Mesenchymal stem cell (in vitro differentiated cells and primary cell): ENCODE measurements at places on chromosomes 12 and 14.
A peak's percentile ranks its signal among the peaks of the same experiment; 100 is the strongest.

DNA sequence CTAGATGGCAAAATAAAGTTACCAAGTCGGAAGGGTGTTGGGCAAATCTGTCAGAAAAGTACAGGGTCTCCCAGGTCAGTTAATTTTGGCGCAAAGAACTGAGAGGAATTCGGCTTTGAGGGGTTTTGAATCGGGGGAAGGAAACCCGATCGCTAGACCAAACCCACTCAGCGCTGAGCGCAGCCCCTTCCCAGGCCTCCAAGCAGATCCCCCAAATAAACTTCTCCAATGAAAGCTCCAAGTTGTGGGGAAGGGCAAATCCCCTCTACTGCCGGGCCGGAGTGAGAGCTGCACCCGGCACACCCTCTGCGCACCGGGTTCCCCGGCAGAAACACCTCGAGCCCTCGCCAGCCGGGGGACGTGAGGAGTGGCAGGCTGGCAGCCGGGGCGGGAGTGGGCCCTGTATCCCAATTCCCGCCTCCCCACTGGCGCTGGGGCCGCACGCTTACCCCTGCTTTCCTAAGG lies 441 bp downstream of the E2F7 start:
- no peak for DNase-seq

DNA sequence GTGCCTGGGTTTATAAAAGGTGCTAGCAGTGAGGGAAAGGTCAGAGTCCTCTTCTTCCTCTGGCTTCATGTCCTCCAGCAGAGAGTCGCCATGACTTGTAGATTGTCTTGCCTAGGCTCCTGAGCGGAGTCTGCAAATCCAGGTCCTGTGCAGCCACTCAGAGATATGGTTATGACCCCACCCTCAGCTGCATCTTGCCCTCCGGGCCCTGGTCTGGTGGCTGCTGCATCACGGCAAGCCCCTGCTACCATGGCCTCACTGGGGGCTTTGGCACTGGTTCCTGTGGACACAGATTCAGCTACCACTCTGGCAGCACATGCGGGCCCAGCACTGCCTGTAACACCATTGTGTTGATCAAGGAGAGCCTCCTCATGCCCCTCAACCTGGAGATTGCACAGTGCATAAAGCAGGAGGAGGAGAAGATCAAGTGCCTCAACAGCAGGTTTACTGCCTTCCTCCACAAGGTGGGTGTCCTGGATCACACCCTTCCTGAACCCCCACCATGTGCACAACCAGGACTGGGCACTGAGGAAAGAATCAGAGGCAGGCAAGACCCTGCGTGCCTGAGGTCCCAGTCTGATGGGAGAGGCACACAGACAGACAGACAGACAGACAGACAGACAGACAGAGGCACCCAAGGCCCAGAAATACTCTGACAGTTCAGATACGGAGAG lies 10.5 kb upstream of the KRT86 start:
- no peak for DNase-seq

DNA sequence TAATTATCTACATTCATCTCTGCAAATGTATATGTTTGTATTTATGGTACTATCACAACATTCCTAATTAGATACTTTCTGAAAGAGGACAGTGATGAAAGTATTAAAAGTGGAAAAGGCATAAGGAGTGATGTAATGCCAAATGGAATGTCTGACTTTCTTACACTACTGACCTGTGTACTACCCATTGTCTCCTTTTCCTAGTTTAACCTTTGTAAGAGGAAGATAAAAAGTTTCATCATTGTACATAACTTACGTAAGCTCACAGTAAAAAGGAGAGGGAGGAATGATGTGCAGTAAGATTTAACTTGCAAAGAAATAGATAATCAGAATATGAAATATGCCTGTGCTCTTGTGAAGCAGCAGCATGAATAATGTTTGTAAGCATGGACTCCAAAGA lies 55.9 kb downstream of the SOX5 start:
- DNase-seq, result no peak

GRCh38 chr14:99481745-99482099 lies 513 bp downstream of the CCNK start:
- peak; percentile 68 for DNase-seq

DNA sequence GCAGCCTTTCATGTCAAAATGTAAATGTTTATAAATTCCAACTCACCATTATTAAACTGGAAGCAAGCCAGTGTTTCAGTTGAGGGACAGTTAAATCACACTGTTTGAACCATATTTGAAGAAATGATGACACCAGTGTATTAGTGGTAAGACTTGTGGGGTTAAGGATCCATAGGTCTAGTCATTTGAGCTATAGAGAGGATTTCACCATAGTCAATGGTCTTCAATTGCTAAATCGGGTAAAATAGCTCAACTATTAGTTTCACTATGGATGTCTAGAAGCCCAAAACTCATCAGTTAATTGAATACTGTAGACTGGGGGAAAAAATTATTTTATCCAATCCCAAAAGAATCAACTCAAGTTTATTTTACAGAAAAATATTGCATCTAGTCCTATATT lies 659.1 kb downstream of the NRXN3 start:
- no peak for DNase-seq

DNA sequence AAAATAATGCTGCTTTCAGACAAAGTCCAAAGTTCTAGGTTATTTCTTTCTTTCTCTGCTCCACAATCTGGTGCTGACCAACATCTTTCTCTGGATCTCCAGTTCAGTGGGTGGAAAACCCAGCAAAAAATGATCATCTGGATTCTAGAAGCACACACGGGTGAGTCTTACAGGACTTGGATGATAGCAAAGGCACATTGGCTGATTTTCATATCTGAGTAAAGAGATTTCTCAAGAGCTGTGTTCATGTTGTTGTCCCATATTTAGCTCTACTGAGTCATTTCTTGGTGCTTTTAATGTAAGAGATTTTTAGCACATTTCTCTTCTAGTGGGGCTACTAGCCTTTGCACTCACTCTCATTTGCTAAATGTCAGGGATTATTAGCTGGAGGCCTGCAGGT lies 336.7 kb downstream of the GALC start:
- no peak for DNase-seq

DNA sequence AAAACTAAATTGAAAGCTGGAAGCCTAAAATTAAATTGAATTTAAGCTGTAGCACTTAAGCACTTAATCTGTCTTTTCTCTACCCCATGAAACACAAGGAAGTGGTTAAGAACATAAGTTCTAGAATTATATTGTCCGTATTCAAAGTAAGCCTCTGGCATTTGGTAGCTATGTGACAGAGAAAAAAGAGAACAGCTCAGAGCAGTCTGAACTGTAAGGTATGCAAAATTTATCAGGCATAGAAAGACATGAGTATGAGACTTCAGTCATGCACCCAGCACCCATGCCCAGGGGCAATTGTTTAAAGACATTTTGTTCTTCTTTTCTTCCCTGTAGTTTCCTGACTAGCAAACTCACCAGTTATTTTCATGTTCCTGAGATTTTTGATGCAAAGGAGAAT lies 116.7 kb downstream of the KCNMB4 start:
- DNase-seq, result no peak

GRCh38 chr12:117850048-117850447 lies 118.7 kb downstream of the KSR2 start:
- DNase-seq, result peak; percentile 59

DNA sequence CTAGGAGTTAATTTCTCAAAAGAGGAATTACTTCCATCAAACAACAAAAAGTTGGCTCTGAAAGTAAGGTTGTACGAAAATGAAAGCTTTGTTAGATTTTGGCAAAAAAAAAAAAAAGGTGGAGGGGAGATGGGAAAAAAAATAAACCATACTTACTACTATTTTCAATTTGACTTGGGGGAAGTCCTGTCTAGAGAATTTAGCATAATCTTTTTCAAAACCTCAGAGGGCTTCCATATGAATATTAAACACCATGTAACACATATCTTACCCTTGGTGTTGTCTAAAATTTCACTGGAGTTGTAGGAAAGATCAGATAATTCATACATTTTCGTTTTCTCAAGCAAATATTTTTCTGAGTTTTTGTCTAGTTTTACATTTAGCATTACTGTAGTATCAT lies 17.5 kb downstream of the GRIP1 start:
- no peak for DNase-seq

DNA sequence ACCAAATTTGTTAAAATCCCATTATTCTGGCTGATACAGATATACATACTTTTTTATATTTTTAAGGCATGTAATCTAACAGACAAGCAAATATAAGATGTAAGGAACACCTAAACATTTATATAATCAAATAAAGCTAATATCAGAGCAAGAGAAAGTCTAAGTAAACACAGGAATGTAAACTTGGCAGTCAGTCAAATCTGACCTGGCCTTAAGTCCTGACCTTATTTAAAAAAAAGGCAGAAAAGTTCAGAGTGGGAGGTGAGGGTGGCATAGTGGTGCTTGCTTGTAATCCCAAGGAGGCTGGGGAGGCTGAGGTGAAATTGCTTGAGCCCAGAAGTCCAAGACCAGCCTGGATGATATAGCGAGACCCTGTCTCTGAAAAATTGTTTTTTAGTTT lies 152.6 kb downstream of the DERA start:
- no peak for DNase-seq

GRCh38 chr12:6613776-6614512 lies 6.8 kb upstream of the CHD4 start:
- peak; percentile 99 for DNase-seq

DNA sequence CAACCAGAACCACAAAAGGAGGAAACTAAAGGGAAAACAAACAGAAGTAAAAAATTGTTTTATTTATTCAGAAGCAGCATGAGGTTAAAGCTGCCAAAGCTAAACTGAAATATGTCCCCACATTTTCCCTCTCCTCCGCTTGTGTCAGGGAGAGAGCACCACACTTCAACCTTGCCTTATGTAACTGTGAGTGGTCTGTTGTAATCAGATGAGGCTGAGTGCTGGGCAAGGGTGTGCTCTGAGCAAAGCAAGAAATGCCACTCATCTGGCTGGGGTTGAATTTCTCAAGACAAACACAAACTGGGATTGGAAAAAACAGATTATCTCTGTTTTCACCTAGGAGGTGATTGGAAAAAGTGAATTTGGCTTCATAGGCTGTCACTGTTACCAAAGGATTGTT lies 12.2 kb downstream of the CAPZA3 start:
- peak; percentile 70 for DNase-seq

DNA sequence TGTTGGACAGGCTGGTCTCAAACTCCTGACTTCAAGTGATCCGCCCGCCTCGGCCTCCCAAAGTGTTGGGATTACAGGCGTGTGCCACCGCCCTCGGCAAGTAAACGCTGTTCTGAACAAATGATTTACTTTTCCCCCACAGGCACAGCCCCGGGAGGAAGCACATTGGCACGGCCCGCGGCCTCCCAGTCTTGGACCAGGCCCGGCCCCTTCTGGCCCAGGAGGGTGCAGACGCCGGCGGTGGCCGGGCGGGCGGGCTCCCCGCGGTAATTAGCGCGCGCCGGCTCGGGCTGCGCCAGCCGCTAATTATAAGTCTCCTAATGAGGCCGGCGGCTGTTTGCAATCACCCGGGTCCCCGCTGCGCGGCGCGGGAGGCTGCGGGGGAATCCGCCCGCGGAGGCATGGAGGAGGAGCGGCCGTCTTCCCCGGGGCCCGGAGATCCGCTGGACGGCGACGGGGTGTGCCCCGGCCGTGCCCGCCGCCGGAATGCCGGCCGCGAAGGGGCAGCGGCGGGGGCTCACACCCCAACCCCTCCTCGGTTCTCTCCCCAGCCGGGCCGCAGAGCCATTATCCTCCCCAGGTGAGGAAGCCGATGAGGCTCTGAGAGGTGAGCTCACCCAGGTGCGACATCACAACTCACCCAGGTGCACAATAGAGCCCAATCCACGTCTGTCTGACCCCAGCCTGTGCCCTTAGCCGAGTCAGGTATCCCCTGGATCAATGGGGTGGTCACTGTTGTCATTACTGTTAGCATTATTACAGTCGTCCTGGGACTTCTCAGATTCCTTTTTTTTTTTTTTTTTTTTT lies 3.3 kb upstream of the POP5 start:
- DNase-seq, result peak; percentile 27

- peak; percentile 68 for DNase-seq
Measured at GRCh38 chr12:2384533-2385351, 332.0 kb downstream of the CACNA1C start.

DNA sequence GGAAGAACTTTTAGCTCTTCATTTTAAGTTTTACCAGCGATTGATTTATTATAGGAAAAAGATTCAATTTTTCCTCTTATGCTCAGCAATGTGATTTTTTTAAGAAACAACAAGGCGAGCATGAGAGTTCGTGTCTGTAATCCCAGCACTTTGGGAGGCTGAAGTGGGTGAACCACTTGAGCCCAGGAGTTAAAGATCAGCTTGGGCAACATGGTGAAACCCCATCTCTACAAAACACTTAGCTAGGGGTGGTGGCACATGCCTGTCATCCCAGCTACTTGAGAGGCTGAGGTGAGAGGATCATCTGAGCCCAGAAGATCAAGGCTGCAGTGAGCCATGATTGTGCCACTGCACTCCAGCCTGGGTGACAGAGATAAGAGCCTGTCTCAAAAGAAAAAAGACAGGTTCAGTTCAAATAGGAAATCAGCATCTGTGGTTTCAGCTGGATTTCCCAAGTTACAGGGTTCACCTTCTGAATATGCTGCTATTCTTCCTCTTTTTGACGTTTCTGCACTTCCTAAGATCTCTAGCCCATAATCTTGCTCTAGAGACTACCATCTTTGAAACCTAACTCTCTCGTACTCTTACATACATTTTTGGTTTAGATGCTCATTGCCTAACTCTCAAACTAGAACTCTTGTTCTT lies 274.7 kb downstream of the SEC23A start:
- DNase-seq, result no peak

DNA sequence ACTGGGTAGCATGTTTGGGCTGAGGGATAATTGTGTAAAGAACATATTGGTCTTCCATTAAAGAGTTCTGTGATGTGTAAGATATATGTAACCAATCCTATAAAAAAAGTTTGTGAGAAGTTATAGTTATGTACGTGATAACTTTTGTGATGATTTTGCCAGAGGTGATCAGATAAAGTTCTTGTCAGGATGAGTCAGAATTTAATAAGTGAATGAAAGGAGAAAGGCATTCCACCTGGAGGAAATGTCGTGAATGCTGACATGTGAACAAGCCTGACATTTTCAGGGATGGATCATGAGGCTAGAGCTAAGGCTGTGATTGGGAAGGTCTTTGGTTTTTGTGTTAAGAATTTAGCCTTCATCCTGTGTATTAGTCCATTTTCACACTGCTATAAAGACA lies 241.5 kb downstream of the SNAPC1 start:
- DNase-seq, result no peak

DNA sequence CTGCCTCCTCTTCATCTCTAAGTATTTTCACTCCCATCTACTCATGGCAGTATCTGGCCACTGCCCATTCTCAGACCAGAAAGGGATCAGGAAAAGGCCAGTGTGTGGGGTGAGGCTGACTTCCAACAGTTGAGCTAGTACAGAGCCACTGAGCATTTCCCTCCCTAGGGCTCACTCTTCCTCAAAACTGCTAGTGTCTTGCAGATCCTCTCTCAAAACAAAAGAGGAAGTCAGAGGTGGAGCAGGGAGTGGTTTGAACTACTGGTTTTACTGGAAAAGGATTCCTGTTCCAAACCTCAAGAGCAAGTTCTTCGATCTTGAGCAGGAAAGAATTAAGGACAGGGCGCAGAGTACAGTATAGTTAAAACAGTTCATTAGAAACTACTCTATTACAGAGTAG lies 11.7 kb upstream of the RNASE10 start:
- no peak for DNase-seq

GRCh38 chr12:19238540-19238939 lies 109.0 kb downstream of the PLEKHA5 start:
- no peak for DNase-seq
